Neural progenitor cell (in vitro differentiated cells): ENCODE measurements at places on chromosomes 11 and 22. TPM values are rescaled to one million over a fixed set of nuclear protein-coding genes. Genes with fewer than 3 reads are reported as not detected.
A peak's percentile ranks its signal among the peaks of the same experiment; 100 is the strongest.

DNA sequence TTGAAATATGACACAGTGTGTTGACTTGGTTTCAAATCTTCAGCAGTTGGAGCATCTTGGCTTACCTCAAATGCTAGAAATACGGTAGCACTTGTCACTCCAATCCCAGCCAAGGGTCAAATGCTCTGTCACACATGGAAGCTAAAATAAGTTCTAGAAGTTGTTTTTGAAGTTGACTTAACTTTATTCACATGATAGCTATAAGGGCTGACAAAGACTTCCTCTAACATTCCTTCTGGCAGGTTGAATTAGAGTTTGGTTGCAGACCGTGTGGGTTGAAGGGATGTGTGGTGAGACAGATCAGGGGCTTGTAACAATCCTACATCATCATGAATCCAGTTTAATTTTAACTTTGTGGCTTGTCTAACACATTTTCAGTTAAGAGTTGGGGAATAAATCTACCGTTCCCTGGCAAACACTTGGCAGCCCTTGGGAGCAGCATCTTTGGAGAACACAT, 4.6 kb downstream of the SLN start:
- no peak overlapping the region for H3K27ac ChIP-seq
- DNase-seq = no peak
- H3K36me3 ChIP-seq = no peaks in the 10 kb centered on the region
- H3K27me3 ChIP-seq = no peaks in the 10 kb centered on the region
- H3K4me3 ChIP-seq = no peak overlapping the region
- H3K4me1 ChIP-seq = no peaks in the 10 kb centered on the region

DNA sequence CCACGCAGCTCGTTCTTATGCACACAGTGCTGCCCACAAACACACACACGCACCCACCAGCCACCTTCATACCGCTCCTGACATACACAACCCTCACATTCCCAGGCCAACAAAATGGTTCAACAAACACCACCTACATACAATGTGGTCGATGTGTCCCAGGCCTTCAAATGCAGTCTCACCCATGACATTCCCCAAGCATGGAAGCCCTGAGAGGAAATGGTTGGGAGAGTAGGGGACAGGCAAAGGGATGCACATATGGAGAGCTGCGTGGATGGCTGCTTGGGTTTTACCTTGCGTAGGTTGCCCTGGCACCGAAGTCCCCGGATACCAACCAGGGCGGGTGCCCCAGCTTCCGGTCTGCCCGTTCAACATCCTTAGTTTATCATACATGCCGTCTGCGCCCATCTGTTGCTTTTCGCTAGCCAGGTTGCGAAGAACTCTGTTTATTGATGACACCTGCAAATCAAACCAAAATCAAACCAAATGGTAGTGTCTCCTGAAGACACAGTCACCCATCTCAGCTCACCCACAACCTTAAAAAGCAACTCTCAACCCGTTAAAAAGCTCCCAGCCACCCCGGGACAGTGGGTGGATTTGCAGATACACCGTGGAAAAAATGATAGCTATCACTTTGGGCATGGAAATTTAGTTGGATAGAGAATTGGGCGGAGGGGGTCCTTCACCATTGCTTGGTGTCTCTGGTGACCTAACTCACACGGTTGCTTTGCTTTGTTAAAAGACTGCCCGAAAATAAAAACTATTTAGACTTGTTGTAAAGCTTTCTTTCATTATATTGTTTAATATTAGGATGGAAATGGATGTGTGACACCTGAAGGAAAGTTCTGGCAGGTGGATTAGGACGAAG, 10.5 kb downstream of the PAX6 start:
- H3K4me1 ChIP-seq = peaks cover 97% of the 10 kb centered on the region
- H3K36me3 ChIP-seq = peaks cover 20% of the 10 kb centered on the region
- peaks cover 69% of the 10 kb centered on the region for H3K27me3 ChIP-seq
- peak; percentile 24 for DNase-seq
- H3K27ac ChIP-seq = no peak overlapping the region

GRCh38 chr22:19982991-19983578, 33.5 kb downstream of the ARVCF start:
- DNase-seq = no peak
- no peaks in the 10 kb centered on the region for H3K36me3 ChIP-seq
- H3K27me3 ChIP-seq = no peaks in the 10 kb centered on the region
- H3K27ac ChIP-seq = no peak overlapping the region

- no peak for DNase-seq
- H3K4me3 ChIP-seq = no peak overlapping the region
- H3K27ac ChIP-seq = no peak overlapping the region
- H3K36me3 ChIP-seq = no peaks in the 10 kb centered on the region
These were observed 562.8 kb upstream of the CCDC179 start for GRCh38 chr11:23423104-23423503.

GRCh38 chr11:125941619-125942611, 3.9 kb upstream of the VSIG10L2 start:
- peak; percentile 80 for DNase-seq
- no peaks in the 10 kb centered on the region for H3K27me3 ChIP-seq
- no peak overlapping the region for H3K4me3 ChIP-seq
- no peak overlapping the region for H3K27ac ChIP-seq
- peaks cover 8% of the 10 kb centered on the region for H3K4me1 ChIP-seq

APOA1 gene
- 0.84 and 2.7 TPM in 2 replicates for total RNA-seq

CASP1 gene
- total RNA-seq = not detected in 2 replicates

ACTN3 gene
- 20.2 and 33.0 TPM in 2 replicates for total RNA-seq
